ENCODE measurements at places on chromosomes 5 and 9. TPM values are rescaled to one million over a fixed set of nuclear protein-coding genes. Genes with fewer than 3 reads are reported as not detected.

DNA sequence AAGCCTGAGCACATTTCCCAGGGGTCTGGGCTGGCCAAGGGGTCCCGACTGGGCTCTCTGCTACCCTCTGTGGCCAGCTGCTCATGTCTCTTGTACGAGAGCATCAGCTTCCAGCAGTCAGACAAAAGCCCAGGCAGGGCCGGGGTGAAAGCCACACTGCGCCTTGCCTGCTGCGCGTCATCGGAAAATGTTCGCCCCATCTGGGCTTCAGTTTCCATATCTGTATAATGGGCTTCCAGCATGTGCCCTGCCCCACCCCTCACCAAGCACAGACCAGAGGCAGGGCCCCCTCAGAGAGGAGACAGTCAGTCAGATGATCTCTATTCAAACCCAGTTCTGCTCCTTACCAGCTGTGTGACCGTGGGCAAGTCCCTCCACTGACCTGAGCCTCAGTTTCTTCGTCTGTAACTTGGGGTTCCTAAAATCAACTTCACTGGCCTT lies 8.0 kb upstream of the GRHPR start:
- no peak overlapping the region for H3K4me3 ChIP-seq
- H3K27ac ChIP-seq, result no peak overlapping the region
- H3K36me3 ChIP-seq, result no peaks in the 10 kb centered on the region
- no peaks in the 10 kb centered on the region for H3K27me3 ChIP-seq
- H3K4me1 ChIP-seq, result peaks cover 6% of the 10 kb centered on the region
- DNase-seq, result no peak

DNA sequence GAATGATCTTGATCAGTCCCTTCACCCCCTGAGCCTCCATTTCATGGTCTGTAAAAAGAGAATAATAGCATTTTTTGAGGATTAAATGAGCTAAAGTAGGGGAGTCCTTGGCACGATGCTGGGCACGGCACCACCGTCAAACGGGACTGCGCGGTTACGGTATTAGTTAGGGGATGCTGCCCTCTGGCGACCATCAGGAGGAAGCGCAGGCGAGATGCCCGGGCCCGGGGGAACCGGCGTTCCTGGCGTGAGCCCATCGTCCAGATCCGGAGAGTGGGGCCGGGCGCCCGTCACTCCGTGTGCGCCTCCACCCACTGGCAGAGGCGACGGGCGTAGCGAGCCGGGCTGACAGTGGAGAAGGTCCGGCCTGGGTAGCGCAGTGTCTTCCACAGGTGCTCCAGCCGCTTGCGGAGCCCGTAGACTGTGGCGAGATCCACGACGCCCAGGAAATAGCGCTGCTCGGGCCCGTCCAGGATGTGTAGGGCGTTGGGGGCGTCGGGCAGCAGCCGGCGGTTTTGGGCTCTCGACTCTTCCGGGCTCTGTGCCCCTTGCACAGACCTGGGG lies 4.8 kb upstream of the ST6GALNAC4 start:
- H3K36me3 ChIP-seq, result no peaks in the 10 kb centered on the region
- peak; percentile 63 for DNase-seq
- H3K4me1 ChIP-seq, result peaks cover 16% of the 10 kb centered on the region
- H3K4me3 ChIP-seq, result no peak overlapping the region
- no peaks in the 10 kb centered on the region for H3K27me3 ChIP-seq
- no peak overlapping the region for H3K27ac ChIP-seq

DNA sequence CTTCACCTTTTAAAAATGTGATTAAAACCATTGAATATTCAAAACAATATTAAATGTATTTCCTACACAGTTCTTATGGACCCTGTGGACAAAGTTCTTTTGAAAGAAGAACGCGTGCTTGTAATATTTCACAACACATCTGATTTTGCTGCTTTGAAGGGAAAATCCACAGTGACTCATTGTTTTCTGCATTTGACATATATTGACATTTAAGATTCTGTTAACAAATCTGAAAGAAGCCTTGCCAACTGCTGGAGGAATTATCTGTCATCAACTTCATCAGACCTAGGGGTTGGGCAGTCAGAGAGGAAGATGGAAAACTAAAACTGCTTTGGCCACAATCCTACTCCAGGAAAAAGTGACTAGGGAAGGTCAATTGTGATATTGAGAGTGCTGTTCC lies 56.9 kb upstream of the RASEF start:
- H3K4me1 ChIP-seq, result no peaks in the 10 kb centered on the region
- no peak for DNase-seq
- peaks cover 3% of the 10 kb centered on the region for H3K27me3 ChIP-seq
- no peak overlapping the region for H3K27ac ChIP-seq

DNA sequence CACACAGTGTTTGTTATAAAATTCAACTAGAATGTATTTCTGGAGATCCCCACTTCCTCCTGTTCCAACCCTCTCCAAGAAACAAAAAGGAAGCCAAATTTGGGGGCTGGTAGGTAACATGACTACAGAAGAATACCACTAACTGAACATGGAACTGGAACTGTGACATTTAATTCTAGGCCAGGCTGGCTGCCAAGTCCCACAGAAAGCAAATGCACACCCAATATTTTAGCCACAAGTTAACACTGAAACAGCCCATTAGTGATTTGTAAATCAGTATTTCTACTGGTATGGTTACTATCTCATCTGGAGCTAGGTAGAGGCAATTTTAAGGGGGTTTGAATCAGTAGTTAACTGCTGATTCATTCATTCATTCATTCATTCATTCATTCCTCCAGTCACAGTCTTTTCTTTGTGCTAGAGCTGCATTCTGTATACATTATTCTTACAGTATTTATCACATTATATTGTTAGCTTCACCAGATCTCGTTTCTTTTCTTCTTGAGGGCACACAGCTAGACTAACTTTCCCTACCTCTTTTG lies 131.7 kb upstream of the GDNF start:
- H3K27ac ChIP-seq, result no peak overlapping the region
- peaks cover 1% of the 10 kb centered on the region for H3K27me3 ChIP-seq
- H3K4me3 ChIP-seq, result no peak overlapping the region
- H3K4me1 ChIP-seq, result no peaks in the 10 kb centered on the region
- no peak for DNase-seq
- H3K36me3 ChIP-seq, result no peaks in the 10 kb centered on the region

DNA sequence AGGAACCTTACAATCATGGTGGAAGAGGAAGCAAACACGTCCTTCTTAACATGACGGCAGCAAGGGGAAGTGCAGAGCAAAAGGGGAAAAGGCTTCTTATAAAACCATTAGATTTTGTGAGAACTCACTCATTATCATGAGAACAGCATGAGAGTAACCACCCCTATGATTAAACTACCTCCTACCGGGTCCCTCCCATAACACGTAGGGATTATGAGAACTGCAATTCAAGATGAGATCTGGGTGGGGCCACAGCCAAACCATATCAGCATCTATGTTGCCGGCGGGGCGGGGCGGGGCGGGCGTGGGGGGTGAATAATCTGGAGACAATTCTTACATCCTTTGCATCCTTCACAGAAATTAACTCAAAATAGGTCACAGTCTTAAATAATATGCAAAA lies 58.8 kb upstream of the GFPT2 start:
- H3K27me3 ChIP-seq, result no peaks in the 10 kb centered on the region
- no peak for DNase-seq
- H3K4me3 ChIP-seq, result no peak overlapping the region
- H3K36me3 ChIP-seq, result no peaks in the 10 kb centered on the region
- no peak overlapping the region for H3K27ac ChIP-seq

DNA sequence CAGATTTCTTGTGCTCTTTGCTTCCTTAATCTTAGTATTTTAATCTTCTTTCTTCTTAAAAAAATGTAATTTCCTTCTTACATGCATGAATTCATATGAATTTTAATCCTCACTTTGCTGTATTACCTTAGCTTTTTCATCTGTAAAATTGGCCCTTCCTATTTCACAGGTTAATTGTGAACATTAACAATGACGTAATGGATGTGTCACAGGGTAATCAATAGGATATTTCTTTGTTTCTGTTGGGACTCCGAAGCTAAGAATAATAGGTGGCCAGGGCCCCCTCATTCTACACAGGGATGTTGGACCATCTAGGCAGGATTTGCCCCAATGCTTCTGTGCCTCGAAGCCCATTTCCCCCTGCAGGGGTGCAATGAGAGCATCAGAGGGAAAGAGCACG lies 187.4 kb upstream of the NFIB start:
- no peaks in the 10 kb centered on the region for H3K27me3 ChIP-seq
- H3K4me3 ChIP-seq, result no peak overlapping the region
- no peaks in the 10 kb centered on the region for H3K4me1 ChIP-seq

GRCh38 chr9:126809068-126809467 lies 4.2 kb downstream of the ZBTB43 start:
- H3K4me3 ChIP-seq, result no peak overlapping the region
- peaks cover 16% of the 10 kb centered on the region for H3K4me1 ChIP-seq
- peaks cover 15% of the 10 kb centered on the region for H3K36me3 ChIP-seq
- H3K27ac ChIP-seq, result no peak overlapping the region
- no peak for DNase-seq

DNA sequence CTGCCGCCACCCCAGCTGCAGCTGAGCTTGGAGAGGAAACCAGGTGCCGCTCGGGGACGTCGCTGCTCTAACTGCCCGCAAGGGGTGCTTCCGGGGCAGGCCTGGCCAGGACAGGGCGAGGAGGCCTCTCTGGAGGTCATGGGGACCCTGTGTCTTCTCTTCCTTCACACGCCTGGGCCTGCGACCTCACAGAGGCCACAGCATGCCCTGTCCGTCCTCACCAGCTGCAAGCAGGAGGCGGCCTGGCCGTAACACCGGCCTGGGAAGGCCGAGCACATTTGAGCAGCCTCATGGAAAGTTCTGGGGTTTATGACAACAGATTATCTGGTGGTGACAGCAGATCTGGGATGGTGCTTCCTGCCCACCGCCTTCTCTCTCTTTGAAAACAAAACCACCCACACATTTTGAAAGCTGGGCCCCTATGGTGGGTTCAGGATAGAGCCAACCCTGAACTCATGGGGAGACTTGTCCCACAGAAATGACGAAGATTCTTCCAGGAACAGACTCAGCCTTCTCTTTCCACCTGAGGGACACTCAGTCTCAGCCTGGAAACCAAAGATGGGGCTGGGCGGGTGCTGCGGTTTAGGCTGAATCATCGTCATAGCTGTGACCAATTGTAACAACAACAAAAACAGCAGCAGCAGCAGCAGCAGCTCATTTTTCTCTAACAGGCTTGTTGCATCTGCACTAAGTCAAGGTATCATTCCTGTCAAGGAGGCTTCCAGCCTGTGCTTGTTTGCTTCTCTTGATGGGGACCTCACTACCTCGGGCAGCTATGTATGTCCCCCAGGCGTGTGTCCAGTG lies 99.6 kb upstream of the RAPGEF1 start:
- no peak for DNase-seq
- H3K36me3 ChIP-seq, result no peaks in the 10 kb centered on the region
- no peaks in the 10 kb centered on the region for H3K4me1 ChIP-seq
- H3K27ac ChIP-seq, result no peak overlapping the region
- H3K4me3 ChIP-seq, result no peak overlapping the region
- no peaks in the 10 kb centered on the region for H3K27me3 ChIP-seq

DNA sequence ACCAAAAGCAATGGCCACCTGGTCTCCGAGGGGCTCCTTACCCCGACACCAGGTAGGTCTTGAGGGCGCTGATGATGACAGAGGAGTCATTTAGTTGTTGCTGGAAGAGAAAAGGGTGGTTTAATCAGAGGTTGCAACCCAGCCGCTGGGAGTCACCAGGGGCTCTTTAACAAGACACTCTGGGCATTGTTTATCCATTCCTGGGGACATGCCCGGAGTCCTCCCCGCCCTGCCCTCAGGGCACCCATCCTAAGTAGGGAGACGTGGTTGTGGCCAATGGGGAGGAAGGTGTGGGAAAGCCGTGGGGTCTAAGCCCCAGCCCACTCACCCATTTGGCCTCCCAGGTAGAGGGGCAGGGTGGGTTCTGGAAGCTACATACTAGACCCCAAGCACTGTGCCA lies 3.1 kb downstream of the PTGES2 start:
- H3K4me1 ChIP-seq, result peaks cover 13% of the 10 kb centered on the region
- H3K27me3 ChIP-seq, result no peaks in the 10 kb centered on the region
- H3K4me3 ChIP-seq, result no peak overlapping the region
- H3K36me3 ChIP-seq, result peaks cover 20% of the 10 kb centered on the region
- no peak overlapping the region for H3K27ac ChIP-seq
- DNase-seq, result no peak

DNA sequence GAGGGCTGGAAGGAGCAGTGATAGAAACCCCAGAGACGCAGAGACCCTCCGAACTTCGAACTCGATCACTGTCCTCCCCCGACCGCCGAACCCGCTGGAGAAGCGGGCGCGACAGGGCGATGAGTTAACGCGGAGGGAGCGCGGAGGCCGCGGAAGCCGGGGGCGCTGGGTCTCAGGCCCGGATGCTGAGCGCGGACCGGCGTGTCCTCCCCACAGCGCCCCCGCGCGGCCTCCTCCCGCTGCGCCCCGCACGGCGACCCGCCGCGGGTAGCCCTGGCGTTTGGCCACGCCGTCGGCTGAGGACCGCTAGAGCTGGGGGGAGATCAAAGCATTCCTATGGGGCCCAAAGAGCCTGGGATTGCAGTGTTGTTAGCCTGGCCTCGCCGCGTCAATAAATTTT lies 7.7 kb upstream of the DMRT2 start:
- H3K4me3 ChIP-seq, result no peak overlapping the region
- H3K4me1 ChIP-seq, result no peaks in the 10 kb centered on the region
- H3K27ac ChIP-seq, result no peak overlapping the region

GRCh38 chr9:124448019-124448418 lies 2.2 kb upstream of the ADGRD2 start:
- DNase-seq, result no peak
- no peak overlapping the region for H3K27ac ChIP-seq
- no peak overlapping the region for H3K4me3 ChIP-seq
- H3K27me3 ChIP-seq, result no peaks in the 10 kb centered on the region
- no peaks in the 10 kb centered on the region for H3K36me3 ChIP-seq

- H3K4me3 ChIP-seq, result peak overlapping the region; percentile 15
- no peaks in the 10 kb centered on the region for H3K27me3 ChIP-seq
- no peaks in the 10 kb centered on the region for H3K36me3 ChIP-seq
- peak overlapping the region; percentile 97 for H3K27ac ChIP-seq
- peaks cover 53% of the 10 kb centered on the region for H3K4me1 ChIP-seq
Measured at GRCh38 chr9:88198341-88198807, 60.1 kb upstream of the SPATA31C2 start.

DNA sequence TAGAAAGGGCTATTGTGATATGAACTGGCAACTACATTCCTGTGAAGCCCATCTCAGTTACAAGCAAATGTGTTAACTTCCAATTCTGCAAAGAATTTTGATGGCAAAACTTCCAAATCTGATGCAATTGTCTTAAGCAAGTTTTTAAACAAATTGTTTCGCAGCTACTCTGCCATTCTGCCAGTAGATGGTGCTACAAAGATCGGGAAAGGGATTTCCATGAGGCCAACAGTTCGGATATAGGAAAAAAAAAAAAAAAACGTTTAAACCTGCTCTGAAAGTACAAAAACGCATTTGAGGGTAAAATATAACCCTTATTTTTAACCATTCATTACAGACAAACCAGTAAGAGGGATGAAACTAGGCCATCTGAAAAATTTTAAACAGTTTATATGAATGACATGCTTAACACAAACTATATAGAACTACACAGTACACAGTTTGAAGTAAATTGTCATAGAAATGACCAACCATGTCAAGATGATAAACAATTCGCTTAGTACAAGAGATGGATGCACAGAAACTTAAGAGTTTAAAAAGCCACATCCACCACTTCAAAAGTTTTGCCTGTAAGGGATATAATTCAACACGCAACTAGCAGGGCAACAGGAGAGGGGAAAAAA lies 2.2 kb downstream of the HNRNPA0 start:
- DNase-seq, result peak; percentile 82
- peaks cover 29% of the 10 kb centered on the region for H3K36me3 ChIP-seq
- no peaks in the 10 kb centered on the region for H3K27me3 ChIP-seq
- H3K4me1 ChIP-seq, result peaks cover 13% of the 10 kb centered on the region
- H3K27ac ChIP-seq, result peak overlapping the region; percentile 43

The C9orf72 gene
- 5.9 TPM for total RNA-seq

The FOXD1 gene
- total RNA-seq, result 4.4 TPM

The ADRA1B gene
- total RNA-seq, result not detected

The MAP1B gene
- 134 TPM for total RNA-seq

The SPZ1 gene
- total RNA-seq, result not detected

The TAF11L10 gene
- total RNA-seq, result 1.4 TPM

The MEIKIN gene
- total RNA-seq, result not detected

The CNTFR gene
- 3.7 TPM for total RNA-seq

The SLC6A19 gene
- not detected for total RNA-seq

The CKMT2 gene
- total RNA-seq, result not detected

Data from A673 (cell line).